Renal pelvis (tissue), 12 donors: ENCODE measurements at places on chromosomes 7 and 10. TPM values are rescaled to one million over a fixed set of nuclear protein-coding genes. Genes with fewer than 3 reads are reported as not detected.

DNA sequence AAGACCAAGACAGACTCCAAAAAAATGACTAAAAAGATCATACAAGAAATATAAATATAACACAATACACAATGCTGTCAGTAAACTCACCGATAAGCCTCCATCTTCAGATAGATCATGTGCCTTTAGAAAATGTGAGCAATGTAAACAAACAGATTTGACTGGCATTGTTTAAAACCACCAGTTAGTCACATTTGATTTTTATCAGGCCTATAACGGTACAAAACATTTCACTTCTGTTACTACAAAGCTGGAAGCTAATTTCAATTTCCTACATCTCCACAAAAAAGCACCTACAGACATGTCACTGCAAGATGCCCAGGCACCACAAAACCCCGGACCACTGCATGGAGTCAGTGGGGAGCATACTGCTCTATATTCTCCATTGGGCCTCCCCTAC is 18.9 kb downstream of the SGMS1 start:
- no peak for DNase-seq

- no peak for DNase-seq
These were observed 88.6 kb downstream of the VIM start for GRCh38 chr10:17316488-17317170.

DNA sequence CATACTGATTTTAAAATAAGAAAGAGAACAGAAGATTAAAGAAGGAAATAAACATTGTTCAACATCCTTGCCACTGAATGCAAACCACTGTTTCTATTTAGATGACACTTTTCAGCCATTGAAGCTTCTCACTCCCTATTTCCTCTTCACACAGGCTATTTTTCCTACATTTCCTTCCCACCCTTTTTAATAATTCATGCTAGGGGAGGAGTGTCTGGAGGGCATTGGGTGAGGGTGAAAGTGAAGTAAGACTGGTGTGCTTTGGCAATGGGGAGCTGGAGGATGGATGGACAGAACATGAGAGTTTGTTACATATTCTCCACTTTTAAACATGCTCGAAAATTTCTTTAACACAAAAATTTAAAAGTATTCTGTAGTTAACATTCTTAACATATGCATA is 168.8 kb upstream of the GLI3 start:
- no peak for DNase-seq

GRCh38 chr10:84948644-84949043 is 620.3 kb downstream of the CCSER2 start:
- no peak for DNase-seq

- DNase-seq: no peak
These were observed 136.1 kb downstream of the ICA1 start for GRCh38 chr7:8125680-8126444.

- DNase-seq: no peak
These were observed 954.9 kb downstream of the CNTNAP2 start for GRCh38 chr7:147071536-147071935.

DNA sequence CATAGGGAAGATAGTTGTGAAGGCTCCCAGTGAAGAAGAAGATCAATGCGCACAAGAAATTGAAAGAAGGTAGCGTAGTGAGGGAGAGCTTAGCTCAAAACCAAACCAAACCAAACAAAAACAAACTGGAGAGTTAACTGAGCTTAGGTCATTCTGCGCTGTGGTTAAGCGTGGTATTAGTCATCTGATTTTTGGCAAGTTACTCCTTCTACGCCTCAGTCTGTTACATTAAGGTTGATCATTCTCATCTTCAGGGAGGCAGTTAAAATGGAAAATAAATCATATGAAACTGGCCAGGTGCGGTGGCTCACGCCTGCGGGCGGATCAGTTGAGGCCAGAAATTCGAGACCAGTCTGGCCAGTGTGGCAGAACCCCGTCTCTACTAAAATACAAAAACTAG is 259.7 kb downstream of the EXOC4 start:
- no peak for DNase-seq

GRCh38 chr7:91164506-91164905 is 99.7 kb upstream of the FZD1 start:
- DNase-seq: no peak

DNA sequence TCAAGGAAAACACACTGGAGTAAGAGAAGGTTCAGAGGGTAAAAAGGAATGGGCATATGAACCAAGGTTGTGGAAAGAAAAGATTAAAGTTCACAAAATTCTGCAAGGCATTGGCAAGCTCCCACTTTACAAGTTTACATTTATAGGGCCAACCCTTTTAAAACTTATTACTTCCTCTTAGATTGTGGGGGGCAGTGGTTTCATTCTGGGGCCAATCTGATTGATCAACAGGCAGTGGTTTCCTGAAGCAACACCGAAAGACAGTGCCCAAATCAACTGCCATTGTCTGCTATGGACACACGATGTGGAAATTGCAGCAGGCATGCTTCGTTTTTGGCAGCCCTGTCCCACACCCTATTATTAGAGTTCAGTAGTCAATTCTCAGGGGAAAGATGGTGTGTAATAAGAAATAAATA is 154.0 kb downstream of the SGMS1 start:
- no peak for DNase-seq

GRCh38 chr7:50308532-50309385 is 4.2 kb downstream of the IKZF1 start:
- no peak for DNase-seq

GRCh38 chr7:30562909-30563308 is 31.8 kb upstream of the GARS1 start:
- no peak for DNase-seq

GRCh38 chr7:3897430-3898372 is 596.6 kb downstream of the SDK1 start:
- no peak for DNase-seq

- DNase-seq: no peak
These were observed 135.8 kb upstream of the ABCB5 start for GRCh38 chr7:20479706-20480105.

DNA sequence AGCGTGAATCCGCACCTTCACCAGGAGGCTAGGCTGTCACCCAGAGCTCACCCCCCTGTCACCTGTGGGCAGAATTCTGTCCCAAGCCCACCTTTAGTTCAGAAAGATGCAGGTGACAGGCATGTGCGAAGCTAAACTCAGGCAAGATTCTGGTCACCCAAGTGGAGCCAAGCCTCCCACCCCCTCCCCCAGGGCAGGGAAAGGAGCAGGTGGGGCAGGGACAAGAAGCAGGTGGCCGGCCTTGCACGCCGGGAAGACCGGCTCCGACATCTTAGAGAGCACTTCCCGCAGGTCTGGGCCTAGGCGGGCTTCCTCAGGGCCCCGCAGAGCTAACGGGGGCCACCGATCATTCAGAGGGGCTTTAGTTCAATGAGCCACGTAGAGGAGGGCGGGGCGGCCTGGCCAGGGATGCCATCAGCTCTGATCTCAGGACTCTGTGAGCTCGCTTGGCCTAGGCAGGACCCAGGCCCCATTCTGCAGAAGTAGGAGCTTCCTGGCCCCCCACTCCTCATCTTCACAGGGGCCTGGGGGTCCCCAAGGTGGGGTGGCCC is 19.9 kb downstream of the UNCX start:
- no peak for DNase-seq

DNA sequence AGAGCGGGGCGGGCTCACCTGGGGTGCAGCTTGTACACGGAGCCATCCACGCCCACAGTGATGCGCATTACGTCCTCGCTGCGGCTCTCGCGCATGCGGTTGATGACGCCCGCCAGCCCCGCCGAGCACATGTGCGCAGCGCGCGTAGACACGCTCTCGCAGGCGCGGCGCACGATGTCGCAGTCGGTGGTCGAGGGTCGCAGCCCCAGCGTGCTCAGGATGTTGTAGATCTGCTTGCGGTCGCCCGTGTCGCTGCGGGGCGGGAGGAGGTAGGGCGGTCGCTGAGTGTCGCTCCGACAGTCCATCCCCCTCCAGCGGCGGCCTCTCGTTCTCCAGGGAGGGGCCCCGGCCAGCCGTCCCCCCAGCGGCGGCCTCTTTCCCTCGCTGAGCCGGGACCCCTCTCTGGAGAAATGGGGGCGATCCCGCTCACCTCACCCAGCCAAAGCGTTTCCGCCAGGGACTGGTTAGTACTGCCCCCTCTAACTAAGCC is 4.4 kb upstream of the MYL7 start:
- no peak for DNase-seq

GRCh38 chr10:126459878-126460481 is 71.7 kb upstream of the ADAM12 start:
- no peak for DNase-seq

The CPA4 gene
- polyA plus RNA-seq: 0.13 TPM

The AASS gene
- polyA plus RNA-seq: 67.1 TPM
